AG10803 (cell line): ENCODE measurements at places on chromosomes 7 and 10.

DNA sequence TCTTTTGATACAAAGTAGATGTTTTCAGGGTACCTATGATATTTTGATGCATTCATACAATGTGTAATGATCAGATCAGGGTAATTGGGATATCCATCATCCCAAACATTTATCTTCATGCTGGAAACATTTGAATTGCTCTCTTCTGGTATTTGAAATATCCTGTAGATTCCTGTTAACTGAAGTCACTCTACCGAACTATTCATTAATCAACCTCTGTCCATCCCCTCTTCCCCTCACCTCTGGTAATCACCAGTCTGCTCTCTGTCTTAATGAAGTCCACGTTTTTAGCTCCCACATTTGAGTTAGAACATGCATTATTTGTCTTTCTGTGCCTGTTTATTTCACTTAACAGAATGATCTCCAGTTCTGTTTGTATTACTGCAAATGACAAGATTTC, 11.3 kb downstream of the MTG1 start:
- peak; percentile 36 for DNase-seq

- DNase-seq, result no peak
These were observed 36.8 kb upstream of the NUB1 start for GRCh38 chr7:151304856-151305255.

GRCh38 chr10:65950075-65950474, 975.8 kb upstream of the LRRTM3 start:
- DNase-seq, result no peak

DNA sequence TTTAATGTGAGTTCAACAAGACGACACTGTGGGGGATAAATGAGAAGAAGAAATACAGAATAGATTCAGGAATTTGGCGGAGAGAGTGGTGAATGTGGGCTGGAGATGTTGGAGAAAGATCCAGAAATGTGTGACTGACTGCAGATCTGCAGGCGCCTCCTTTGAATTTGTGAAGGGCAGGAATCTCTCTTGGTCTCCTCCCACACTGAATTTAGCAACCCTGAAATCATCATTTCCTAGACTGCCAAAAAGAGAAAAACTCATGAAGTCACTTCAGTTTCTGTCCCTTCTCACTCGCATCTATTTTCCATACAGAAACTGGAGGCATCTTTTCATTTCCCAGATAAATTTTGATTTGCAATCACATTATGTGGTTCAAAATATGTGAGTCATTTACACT, 128.7 kb downstream of the GNAI1 start:
- peak; percentile 51 for DNase-seq

GRCh38 chr7:116083796-116084195, 53.2 kb upstream of the TFEC start:
- DNase-seq, result no peak

GRCh38 chr7:101740981-101741725, 76.3 kb upstream of the CUX1 start:
- DNase-seq, result no peak

GRCh38 chr10:5500910-5501309, 1.5 kb upstream of the CALML5 start:
- DNase-seq, result no peak

GRCh38 chr7:132394283-132395198, 181.7 kb downstream of the PLXNA4 start:
- peak; percentile 23 for DNase-seq

DNA sequence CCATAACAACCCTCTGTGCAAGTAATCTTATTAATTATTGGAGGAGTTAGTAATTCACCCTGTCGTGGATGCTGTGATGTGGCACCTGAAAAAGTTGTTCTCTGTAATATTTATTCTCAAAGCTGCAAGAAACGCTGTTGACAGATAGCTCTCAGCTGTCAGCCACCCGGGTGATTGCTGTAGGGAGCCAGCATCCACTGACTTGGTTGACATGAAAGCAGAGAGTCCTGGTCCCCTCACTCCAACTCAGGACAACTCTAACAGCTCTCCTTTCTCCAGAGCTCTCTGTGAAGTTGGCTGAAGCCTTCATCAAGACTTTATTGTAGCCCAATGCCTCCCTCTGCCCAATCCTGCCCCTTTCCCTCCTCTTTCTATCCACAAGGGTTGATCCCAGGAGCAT, 98.0 kb downstream of the FAM107B start:
- DNase-seq, result no peak

DNA sequence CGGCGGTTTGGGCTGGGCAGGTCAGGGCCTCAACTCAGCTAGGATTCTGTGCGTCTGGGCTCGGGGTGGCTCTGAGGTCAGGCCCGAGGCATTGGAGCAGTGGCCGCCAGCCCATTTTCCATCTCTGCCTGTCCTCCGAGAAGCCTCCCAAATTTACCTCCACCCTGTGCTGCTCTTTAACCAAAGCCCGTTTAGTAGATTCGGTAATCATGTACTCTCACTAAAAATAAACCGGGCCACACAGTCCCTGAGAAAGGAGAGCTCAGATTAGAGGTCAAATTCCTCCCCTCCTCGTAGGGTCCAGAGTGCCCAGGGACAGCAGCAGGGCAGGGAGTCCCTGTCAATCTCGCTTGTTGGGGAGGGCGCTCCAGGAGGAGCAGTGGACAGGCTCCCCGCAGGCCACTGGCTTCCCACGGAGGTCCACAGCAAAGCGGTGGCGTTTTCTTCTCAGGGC, 88.7 kb upstream of the CHST15 start:
- no peak for DNase-seq

DNA sequence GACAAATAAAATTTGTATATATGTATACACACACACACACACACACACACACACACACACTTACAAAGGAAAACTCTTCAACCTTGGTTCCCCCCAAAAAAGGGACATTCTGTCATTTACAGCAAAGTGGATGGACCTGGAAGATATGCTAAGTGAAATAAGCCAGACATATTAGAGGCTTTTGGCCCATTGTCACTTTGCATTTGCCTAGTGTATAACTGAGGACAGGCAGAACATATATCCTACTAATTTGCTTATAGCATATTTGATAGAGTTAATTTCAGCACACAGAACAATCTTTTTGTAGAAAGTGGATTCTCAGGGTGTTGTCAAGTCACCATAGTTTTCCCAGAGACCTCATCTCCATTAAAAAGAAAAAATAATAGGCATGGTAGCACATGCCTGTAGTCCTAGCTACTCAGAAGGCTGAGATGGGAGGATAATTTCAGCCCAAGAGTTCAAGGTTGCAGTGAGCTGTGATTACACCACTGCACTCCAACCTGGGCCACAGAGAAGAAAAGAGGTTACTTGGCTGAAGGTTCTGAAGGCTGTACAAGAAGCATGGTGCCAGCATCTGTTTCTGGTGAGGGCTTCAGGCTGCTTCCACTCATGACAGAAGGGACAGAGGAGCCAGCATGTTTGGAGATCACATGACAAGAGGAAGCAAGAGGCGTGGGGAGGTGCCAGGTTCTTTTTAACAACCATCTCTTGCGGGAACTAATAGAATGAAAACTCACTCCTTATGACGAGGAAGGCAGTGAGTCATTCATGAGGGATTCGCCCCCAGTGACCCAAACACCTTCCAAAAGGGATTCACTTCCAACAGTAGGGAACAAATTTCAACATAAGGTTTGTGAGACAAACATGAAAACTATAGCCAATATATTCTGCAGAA, 135.6 kb downstream of the TMEM168 start:
- no peak for DNase-seq

GRCh38 chr7:54701982-54702381, 57.0 kb downstream of the SEC61G start:
- DNase-seq, result no peak

- DNase-seq, result peak; percentile 22
These were observed 35.7 kb upstream of the ATXN7L1 start for GRCh38 chr7:105911961-105912575.

DNA sequence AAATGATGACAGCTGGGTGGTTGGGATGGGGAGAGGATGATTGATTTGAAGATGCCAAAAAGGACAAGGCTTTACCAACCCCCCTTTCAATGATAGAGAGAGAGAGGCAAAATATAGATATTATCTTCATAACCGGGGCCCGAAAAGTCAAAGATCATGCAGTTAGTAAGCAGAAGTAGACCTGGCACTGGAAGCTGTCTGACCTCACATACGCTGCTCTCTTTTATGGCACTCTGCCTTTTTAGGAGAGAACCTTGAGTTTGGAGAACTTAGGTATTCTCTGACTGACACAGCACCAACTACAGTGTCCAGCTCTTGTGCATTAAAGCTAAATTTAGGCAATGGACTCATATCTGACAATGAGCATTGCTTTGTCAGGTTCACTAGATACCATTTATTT, 30.7 kb downstream of the CNNM2 start:
- DNase-seq, result no peak

DNA sequence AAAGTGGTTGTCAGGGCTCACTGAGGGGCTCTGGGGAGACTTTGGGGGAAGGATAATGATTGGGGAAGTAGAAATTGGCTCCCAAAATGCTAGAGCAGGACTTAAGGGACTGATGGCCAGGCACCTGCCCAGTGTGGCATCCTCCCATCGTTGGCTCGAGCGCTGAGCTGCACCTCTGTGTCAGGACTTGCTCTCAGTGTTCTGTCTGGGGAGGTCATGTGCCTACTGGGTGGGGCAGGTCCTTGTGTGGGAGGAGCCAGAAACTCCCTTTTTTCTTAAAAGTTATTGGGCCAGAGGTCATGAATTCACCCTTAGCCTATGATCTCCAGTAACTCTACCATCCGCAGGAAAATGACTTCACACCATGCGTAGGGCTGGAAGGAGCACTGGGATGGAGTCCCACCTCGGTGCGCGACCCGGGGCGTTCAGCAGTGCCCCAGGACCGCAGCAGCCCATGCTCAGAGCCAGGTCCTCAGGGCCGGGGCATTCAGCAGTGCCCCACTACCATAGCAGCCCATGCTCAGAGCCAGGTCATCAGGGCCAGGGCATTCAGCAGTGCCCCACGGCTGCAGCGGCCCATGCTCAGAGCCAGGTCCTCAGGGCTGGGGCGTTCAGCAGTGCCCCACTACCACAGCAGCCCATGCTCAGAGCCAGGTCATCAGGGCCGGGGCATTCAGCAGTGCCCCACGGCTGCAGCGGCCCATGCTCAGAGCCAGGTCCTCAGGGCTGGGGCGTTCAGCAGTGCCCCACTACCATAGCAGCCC, 221.9 kb downstream of the EBF3 start:
- DNase-seq, result no peak

GRCh38 chr10:93219347-93219746, 145.7 kb downstream of the CYP26A1 start:
- DNase-seq, result peak; percentile 6

DNA sequence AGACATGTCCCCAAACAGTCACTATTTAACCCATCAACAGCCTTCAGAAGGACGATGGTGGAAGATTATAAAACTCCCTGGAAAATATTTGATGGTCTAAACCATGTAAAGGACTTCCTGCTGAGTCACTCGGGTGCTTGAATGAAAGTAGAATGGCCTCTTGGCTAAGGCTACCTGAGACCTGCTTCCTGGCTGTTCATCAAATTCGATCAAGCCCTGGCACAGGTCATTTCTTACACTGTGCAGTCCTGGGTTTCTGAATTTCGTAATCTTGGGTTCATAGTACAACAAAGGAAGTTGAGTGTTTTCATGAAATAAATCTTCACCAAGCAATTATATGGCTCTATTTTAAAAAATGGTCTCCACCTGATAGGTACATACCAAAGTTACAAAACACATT, 260.3 kb upstream of the RNF32 start:
- DNase-seq, result no peak

- no peak for DNase-seq
These were observed 60.8 kb downstream of the AOAH start for GRCh38 chr7:36663481-36663880.

- DNase-seq, result no peak
These were observed 83.3 kb upstream of the CREB5 start for GRCh38 chr7:28328822-28329660.

- peak; percentile 15 for DNase-seq
These were observed 58.0 kb upstream of the STRIP2 start for GRCh38 chr7:129376076-129376777.

- DNase-seq, result peak; percentile 88
These were observed 47.7 kb downstream of the NOC3L start for GRCh38 chr10:94315024-94315451.

- DNase-seq, result peak; percentile 25
These were observed 230.9 kb downstream of the CAMK1D start for GRCh38 chr10:12579954-12580858.

- DNase-seq, result no peak
These were observed 22.0 kb upstream of the ICA1 start for GRCh38 chr7:8283968-8284367.

GRCh38 chr7:106029941-106030340, 66.9 kb downstream of the CDHR3 start:
- DNase-seq, result no peak

DNA sequence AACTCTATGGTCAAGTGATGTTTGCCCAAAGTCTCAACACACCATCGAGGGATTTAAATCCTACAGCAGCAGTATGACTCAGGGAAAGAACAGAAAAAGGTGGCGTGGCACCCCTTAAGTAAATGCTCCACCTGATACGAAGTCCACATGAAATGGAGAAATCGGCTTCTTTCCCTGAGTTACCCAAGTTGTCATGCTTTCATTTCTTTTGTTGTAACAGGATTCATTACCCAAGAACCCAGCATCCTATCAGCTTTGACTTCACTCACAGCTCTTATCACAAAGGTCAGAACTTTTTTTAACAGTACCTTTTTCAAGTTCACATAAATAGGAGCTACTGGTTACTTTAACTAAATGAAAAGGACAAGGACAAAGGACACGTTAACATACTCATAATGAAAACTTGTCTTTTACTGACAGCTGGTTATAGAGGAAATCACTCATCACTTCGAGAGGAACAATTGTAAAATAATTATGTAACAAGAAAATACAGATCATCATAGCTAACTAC, 219.8 kb upstream of the FRMD4A start:
- DNase-seq, result no peak

GRCh38 chr7:84144480-84144879, 50.1 kb downstream of the SEMA3A start:
- DNase-seq, result no peak
